D721Med (cell line): ENCODE measurements at places on chromosomes 11 and 22.
A peak's percentile ranks its signal among the peaks of the same experiment; 100 is the strongest.

GRCh38 chr11:111550258-111550657 is 9.7 kb downstream of the LAYN start:
- DNase-seq, result no peak

- no peak for DNase-seq
These were observed 686.2 kb downstream of the METTL15 start for GRCh38 chr11:28794405-28794804.

DNA sequence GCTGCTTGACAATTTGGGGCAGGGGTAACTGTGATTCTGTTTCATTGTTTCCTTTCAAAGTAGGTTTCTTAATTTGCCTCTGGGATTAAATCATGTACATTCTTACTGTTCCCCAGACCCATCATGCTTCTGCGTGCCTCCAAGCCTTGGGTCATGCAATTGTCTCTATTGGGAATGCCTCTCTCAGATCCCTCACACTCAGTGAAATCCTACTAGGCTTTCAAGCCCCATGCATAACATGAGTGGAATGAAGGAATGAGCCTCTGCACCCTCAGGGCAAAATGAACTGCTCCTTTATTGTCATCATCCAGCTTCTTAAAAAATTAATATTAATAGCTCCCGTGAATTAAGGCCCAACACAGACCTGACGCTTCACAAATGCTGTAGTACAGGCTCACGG is 381.7 kb downstream of the TENM4 start:
- no peak for DNase-seq

DNA sequence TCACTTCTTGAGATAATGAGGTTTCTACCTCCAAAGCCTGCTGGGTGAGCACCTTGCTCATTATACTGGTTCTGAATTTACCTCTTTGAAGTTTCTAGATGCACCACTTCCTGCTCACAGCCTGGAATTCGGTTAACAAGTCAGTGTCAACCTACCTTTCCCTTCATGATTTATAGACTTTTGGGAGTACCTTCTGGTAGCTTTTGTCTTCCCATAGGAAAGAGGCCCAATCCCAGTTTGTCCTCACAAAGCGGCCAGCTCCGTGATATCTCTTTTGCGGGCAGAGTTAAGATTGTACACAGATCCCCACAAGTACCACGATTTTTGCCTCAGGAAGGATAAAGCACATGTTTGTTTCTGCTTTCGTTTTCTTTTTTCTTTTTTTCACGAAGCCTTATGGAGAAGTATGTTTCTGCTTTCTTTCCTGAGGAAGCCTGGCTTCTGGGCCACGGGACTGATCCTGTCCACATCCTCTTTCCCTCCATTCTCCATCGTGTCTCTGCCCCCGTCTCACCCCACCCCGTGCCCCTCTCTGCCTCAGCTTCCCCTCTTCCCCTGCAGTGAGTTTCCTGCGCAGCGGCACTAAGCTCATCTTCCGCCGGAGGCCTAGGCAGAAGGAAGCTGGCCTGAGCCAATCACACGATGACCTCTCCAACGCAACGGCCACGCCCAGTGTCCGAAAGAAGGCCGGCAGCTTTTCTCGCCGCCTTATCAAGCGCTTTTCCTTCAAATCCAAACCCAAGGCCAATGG is 5.7 kb upstream of the HINFP start:
- no peak for DNase-seq

- no peak for DNase-seq
These were observed 2.7 kb downstream of the RBM14 start for GRCh38 chr11:66619080-66619554.

GRCh38 chr22:21726650-21727049 is 8.9 kb downstream of the YPEL1 start:
- DNase-seq, result no peak

DNA sequence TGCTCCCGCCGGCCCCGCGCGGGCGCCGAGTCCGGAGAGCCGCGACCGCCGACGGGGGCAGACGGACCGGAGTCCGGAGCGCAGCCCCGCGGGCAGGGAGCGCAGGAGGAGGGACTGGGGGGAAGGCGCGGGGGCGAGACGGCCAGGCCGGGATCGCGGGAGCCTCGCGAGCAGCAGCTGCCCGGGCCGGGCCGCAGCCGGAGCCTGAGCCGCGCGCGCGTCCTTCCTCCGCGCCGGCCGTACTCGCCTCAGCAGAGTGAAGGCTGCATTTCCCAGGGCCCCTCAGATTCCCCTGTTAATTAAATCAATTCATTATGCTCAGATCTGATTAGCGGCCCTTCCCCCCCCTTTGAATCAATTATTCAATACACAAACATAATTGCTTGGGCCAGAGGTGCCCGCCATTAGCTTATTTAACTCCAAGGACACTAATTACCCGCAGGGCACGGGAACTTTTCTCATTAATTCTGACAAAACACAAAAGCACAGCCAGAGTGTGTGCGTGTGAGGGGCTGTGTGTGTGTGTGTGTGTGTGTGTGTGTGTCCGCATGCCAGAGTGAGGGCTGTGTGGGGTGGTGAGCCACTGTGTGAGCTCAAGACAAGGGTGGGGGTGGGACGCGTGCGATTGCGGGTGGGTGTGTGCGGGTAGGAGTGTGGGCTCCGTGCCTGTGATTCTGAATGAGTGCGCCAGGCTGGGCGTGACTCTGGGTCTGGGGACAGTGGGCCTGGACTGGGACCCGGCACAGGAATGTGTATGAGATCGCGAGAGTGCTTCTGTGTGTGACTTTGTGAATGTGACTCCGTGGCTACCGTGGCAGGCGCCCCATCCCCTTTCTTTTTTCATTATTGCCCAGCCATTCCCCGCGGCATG is 5.1 kb upstream of the LMO1 start:
- DNase-seq, result no peak

- DNase-seq, result no peak
These were observed 621.1 kb downstream of the OPCML start for GRCh38 chr11:132911186-132911585.

- DNase-seq, result no peak
These were observed 183.1 kb downstream of the ARHGAP42 start for GRCh38 chr11:100870138-100870537.

DNA sequence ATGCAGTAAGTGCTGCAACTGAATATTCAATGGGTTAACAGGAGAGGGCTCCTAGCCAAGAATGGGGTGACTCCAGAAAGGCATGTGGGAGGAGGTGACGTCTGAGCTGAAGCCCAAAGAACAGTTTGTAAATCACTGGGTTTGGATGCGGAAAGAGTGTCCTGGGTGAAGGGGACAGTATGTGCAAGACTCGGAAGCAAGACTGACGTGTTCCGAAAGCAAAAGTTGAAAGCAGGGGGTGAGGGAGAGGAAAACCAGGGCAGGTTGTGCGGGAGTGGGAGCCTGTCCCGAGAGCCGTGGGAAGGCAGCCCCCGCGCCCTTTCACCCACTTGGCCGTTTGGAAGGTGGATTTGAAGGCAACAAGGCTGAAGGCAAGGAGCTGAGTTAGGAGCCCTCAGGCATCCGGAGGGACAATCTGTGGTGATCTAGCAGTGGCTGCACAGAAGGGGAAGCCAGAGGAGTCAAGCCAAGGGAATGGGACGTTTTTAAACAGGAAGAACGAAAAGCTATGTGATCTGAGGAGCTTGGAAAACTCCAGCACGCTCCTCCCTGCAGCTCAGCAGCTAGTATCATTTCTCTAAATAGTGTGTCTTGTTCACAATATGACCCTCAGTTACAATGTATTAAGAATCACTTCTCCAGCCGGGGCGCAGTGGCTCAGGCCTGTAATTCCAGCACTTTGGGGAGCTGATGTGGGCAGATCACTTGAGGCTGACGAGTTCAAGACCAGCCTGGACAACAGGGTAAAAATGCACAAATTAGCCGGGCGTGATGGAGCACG is 7.7 kb downstream of the SLC25A18 start:
- DNase-seq, result no peak

DNA sequence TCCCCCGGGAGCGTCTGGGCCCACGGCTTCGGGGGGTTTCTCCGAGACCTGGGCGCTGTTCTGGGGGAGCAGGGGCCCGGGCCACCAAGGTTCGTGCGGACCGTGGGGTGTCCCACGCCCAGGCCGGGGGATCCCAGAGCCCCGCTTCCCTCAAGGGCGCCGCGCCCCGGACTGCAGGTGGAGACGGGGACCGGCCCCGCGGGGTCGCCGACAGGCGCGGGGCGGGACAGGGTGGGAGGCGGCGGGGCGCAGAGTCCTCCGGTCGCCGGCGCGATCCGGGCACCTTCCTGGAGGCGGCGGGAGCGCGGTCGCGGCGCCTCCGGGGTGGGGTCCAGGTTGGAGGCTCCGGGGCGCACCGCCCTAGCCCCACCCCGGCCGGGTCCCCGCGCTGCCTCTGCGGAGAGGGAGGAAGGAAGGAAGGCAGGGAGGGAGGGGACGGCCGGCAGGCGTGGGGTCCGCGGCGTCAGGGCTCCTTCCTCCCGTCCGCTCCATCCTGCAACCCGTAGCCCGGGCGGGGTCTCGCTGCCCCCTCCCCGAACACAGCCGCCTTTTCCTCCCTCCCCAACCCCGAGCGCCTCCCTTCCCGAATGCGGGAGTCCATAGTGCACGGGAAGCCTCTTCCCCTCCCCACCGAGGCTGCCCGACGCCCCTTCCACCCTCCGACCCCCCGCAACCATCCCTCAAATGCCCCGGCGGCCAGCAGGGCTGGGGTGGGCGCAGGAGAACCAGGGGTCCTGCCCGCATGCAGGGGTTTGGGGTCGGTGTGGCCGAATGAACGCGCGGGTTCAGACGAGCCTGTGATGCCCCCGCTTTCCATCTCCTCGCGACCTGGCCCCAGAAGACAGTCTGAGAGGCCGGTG is 4.3 kb upstream of the ZBED4 start:
- no peak for DNase-seq

GRCh38 chr11:73350908-73351636 is 25.1 kb upstream of the RELT start:
- peak; percentile 87 for DNase-seq

DNA sequence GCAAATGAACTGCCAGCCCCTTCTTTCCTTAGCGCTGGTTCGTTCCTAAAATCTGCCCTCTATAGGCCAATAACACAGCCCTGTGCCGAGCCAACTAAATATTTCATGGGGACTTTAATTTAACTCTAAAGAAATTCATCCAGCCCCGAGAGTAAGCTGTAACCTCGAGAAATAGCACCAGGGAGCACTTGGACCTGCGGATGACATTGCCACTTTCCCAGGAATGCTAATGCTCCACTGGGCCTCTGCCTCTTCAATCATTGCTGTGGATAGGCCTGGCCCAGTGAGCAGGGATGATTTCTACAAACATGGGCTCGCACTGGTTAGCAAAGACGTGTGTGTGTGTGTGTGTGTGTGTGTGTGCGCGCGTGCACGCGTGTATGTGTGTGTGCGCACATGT is 95.3 kb upstream of the TBCEL start:
- no peak for DNase-seq

- DNase-seq, result no peak
These were observed 63.5 kb upstream of the FDX1 start for GRCh38 chr11:110366291-110366690.

DNA sequence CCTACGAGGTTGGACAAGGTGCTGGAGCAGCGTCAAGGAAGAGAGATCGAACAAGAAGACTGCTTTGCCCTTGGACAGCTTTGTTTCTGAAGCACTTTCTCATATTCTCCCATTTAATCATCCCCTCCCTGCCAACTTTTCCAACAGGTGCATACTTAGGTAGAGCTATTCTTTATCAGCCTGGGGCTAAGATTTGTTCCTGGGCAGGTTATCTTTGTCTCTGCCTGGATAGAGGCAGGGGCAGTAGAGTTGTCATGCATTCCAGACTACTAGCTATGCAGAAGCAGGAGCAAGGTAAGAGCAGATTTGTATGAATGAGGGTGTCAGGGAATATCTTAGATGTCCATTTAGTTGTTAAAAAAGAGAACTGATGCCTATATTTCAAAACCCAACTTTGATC is 82.3 kb downstream of the PTPRJ start:
- DNase-seq, result no peak

- DNase-seq, result no peak
These were observed 229.3 kb downstream of the MN1 start for GRCh38 chr22:27572278-27572666.

DNA sequence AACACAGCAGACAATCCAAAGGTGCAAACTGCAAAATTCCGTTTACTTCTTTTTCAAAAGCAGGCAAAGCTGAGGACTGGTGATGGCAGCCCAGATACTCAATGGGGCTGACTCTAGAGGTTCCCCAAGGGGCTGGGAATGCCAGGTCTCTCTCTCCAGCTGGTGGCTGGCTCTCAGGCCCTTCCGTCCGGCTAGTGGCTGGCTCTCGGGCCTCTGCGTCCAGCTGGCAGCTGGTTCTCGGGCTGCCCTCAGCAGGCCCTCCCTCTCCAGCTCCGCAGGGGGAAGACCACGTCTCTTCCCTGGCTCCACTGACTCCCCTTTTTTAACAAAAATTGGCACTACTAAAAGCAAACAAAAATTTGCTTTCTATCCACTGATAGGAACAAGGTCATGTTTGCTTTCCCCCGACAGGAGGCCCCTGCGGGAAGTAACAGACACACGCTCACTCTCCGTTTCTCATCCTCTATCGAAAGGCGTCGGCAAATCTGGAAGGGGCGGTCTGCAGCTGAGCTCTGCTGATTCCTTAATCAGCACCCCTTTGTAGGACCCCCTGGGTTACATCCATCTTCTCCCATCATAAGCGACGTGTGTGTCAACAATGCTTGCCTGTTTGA is 381.4 kb downstream of the BRD1 start:
- no peak for DNase-seq

DNA sequence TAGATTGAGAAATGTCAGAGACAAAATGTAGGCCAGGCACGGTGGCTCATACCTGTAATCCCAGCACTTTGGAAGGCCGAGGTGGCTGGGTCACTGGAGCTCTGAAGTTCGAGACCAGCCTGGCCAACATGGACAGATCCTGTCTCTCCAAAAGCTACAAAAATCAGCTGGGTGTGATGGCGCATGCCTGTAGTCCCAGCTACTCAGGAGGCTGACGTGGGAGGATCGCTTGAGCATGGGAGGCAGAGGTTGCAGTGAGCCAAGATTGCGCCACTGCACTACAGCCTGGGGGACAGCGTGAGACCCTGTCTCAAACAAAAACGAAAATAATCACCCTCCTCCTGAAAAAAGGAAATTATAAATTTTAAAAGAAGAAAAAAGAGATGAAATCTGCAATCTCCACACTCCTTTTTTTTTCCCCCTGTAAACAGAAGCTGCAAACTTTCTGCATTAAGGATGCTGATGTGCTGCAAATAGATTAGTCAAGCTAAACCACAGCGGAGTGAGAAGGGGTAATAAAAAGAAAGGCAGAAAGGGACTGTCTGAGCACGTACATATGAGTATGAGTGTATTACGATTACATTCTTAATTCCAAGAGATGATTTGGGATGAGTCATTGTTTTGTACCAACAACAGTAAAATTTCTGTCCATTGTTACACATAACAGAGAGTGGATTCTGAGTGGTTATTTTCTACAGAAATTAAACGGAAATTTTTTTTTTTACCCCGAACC is 87.3 kb downstream of the SIK3 start:
- no peak for DNase-seq

GRCh38 chr11:112478806-112479205 is 218.1 kb upstream of the PLET1 start:
- no peak for DNase-seq

DNA sequence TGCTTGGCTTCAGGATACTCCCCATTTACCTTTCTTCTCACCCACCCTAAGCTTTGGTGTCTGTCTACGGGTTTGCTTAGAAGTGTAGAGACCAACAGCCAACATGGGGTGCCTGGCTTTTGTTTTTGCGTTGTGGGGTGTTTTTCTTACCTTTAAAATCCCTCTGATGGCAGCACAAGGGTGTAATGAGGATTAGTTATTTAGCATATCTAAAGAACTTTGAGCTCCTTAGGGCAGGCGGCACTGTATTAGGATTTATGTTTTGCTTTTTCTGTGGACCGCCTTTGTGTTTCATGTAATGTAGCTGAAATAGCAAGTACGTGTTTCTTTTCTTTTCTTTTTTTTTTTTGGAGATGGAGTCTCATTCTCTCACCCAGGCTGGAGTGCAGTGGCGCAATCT is 8.9 kb downstream of the AP2A2 start:
- no peak for DNase-seq
